Testis (tissue), 5 donors: ENCODE measurements at places on chromosomes 4 and X. TPM values are rescaled to one million over a fixed set of nuclear protein-coding genes. Genes with fewer than 3 reads are reported as not detected.

DNA sequence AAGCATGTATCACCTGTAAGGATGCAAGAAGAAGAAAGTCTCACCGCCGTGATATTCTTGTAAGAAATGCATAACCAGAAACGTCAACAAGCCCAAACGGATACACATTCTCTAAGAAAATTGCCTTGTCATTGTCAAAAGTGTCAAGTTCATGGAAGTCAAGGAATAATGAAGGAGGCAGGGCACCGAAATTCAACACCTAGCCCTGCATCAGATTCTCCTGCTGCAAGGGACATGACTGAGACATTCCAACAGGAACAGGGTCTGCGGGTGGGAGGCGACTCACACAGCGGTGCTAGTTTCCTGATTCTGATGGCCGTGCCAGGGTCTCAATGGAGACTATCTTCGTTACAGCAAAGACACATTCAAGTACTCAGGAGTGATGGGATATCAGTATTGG is 26.7 kb downstream of the IRF2 start:
- no peak for DNase-seq

DNA sequence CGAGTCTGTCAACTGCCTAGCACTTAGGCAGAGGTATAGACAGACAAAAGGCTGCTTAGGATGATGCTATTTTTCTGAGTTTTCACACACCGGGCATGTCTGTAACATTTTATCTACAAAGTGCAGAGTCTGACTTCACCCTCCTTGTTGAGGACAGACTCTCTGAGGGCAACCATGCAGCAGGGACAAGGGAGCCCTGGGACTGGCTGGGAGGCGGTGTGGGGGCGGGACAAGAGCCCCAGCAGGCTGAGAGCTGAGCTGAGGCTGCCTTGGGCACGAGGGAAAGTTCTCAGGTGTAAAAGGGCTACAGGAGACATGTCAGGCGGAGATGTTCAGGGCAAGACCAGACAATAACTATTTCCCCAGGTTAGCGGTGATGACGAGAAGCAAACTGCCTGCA is 81.6 kb downstream of the GATB start:
- no peak for DNase-seq

- DNase-seq: no peak
These were observed 30.7 kb downstream of the ARHGEF9 start for GRCh38 chrX:63754136-63754859.

- no peak for DNase-seq
These were observed 56.8 kb upstream of the FAT1 start for GRCh38 chr4:186780291-186781031.

DNA sequence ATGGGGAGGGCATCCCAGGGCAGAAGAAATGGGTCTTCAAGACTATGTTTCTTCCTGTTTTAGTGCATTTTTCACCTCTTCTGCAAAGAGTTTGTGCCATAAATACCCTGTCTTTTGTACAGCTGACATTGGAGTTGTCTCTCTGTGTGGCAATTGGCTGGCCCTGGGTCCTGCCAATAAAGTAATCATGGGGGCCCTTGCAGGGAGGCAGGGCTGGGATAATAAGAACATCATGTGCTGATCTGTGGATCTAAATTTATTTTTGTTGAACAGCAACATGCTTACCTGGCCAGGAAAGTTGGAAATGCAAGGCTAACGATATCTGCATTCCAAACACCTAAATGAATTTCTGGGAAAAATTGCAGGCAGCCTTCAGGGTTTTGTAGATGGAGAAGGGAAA is 174.6 kb upstream of the GATB start:
- no peak for DNase-seq

Gene NIPAL1
- polyA plus RNA-seq: 2.3 TPM

GRCh38 chr4:70737006-70737405 is 15.2 kb downstream of the RUFY3 start:
- DNase-seq: no peak
